Amniotic stem cell (primary cell): ENCODE measurements at places on chromosomes 1 and 21.

DNA sequence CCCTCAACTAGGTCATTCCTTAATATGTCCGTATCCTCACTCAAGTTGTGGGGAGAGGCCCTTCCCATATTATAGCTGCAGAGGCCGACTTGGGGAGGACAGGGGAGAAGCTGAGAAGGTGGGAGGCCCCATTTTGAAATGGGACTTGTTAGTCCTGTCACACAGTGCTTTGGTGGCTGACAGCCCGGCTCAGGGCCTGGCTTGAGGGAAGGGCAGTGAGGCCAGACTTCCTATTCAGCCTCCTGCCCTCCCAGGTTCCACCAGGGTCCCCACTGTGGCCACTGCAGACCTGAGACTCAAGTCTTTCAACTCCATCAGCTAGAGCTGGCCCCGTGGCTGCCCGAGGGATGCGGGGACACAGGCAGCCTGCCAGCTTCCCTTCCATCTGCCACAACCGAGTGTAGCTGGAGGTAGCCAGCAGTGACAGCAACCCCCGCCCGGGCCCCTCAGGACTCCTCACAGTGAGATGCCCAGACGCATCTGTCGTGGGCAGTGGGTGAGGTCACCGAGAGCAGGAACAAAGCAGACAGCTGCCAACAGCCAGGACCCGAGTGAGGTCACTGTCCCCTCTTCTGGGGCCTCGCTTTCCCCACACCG, 36.9 kb downstream of the SIM2 start:
- no peak for DNase-seq

GRCh38 chr21:45235488-45235887, 52.2 kb downstream of the POFUT2 start:
- DNase-seq, result no peak

- no peak for DNase-seq
Observed at GRCh38 chr1:222021129-222021528, 279.2 kb upstream of the DUSP10 start.

DNA sequence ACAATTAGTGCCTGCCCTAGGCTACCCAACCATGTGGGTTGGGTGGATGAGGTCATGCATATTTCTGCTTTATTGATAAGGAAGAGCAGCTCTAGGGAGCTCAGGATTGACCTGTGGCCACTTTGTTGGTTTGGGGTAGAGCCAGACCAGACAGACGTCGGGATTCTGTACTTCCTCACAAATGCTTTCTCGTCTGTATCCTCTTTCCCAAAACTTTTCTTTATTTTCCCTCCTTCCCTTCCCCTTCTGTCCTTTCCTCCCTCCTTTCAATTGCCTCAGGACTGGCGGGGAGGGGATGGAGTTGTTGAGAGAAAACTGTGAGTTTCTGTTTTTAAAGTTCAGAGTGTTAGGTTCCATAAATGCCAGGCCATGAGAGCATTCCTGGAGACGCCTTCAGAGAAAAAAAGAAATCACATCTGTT, 68.0 kb downstream of the UCK2 start:
- no peak for DNase-seq

- DNase-seq, result no peak
Observed at GRCh38 chr1:24369199-24369598, 44.4 kb downstream of the STPG1 start.

GRCh38 chr1:119626841-119627240, 21.2 kb downstream of the ZNF697 start:
- no peak for DNase-seq

GRCh38 chr21:45632160-45632559, 11.4 kb upstream of the PCBP3 start:
- no peak for DNase-seq

- DNase-seq, result no peak
Observed at GRCh38 chr1:99004861-99005442, at the start of gene PLPPR5. Gene PLPPR5, minus strand, starts transcription at chr1:99004861. Its CDS starts 190 bp downstream, at chr1:99004671.

DNA sequence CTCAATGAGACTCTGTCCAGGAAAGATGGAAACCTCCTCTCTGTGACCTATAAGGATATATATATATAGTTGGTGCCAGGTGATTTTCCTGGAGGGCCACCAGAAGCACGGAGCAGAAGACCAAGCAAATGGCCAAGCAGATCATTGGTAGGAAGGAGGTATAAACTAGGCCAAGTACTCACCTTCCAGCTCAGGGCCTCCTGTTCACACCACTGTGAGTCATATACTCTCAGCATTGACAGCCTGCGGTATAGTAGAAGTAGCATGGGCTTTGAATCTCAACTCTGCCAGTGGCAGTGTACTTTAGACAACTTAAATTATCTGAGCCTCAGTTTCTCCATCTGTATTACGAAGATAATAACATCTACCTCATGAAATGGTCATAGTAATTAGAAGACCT, 15.4 kb downstream of the IL12RB2 start:
- DNase-seq, result no peak

DNA sequence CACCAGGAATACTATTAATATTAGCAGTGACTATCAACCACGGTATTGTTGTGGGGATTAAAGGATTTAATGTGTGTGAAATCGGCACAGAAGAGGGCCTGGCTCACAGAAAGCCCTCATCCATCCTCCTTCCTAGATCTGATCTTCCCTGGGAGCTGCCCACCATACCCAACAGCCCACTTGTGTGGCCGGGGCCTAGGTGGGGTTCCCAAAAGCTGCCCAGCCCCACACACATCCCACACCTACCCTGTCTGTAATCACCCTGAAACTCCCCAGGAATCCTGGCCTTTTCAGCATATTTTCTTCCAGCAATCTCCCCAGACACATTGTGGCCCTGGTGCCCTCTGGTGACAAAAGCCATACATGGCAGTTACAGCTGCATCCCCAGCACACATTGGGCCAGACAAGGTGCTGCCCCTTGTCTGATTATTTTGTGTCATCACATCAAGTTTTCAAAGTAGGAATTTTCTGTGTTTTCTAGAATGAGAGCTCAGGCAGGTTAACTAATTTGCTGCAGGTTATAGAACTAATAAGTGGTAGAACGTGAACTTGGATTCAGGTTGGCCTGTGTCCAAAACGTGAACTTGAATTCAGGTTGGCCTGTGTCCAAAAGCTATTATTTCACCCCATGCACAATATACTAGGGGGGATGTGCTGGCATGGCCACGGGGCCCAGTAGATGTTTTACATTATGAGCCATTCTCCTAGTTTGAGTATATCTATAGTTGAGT, 5.3 kb upstream of the SLC6A9 start:
- DNase-seq, result peak; percentile 65

DNA sequence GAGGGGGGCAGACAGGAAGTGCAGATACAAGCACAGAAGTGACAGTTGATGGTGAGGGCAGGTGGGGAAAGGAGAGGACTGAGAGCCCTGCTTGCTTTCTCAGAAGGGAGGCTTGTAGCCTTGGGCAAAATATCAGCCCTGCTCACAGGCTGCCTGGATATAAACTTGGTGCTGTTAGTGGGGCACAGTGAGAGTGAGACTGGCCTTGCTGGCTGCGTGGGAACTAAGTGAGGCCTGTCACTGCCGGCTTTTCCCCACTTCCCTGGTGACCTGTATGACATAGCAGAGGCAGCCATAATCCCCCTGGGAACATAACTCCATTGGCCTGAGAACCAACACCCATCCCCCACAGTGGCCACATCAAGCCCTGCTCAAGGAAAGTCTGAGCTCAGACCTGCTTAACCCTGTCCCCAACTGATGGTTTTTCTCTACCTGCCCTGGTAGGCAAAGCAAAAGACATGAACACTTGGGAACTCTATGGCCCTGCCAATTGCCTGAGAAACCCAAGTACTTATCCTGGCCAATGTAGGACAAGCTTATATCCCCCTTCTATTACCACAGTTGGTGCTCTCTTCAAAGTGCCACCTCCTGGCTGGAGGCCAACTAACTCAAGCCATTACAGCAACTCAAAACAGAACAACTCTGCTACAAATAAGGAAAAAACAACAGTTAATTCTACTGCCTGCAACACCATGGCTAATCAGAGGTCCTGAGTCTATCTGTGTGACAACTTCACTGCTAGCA, 472.7 kb downstream of the PLPP3 start:
- no peak for DNase-seq

DNA sequence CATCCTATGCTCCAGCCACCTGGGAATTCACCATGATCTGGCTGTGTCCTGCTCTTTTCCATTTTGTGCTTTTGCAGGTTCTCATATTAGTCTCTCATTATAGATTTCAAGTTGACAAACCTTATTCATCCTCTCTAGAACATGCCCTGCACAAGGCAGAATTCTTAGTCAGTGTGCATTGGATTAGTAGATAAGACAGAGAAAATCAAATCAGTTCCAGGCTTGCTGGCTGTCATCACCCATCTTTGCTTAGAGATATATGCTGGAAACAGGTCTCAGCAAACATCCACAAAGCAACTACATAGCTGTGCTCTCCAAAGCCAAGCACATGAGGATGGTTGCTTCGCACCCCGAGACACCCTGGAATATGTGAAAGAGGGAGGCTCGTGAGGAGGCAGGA, 24.8 kb downstream of the TSPAN2 start:
- DNase-seq, result no peak

- no peak for DNase-seq
Observed at GRCh38 chr1:112702067-112702395, 4.9 kb downstream of the RHOC start.

- DNase-seq, result peak; percentile 57
Observed at GRCh38 chr1:15885701-15886610, 38.4 kb downstream of the SPEN start.

DNA sequence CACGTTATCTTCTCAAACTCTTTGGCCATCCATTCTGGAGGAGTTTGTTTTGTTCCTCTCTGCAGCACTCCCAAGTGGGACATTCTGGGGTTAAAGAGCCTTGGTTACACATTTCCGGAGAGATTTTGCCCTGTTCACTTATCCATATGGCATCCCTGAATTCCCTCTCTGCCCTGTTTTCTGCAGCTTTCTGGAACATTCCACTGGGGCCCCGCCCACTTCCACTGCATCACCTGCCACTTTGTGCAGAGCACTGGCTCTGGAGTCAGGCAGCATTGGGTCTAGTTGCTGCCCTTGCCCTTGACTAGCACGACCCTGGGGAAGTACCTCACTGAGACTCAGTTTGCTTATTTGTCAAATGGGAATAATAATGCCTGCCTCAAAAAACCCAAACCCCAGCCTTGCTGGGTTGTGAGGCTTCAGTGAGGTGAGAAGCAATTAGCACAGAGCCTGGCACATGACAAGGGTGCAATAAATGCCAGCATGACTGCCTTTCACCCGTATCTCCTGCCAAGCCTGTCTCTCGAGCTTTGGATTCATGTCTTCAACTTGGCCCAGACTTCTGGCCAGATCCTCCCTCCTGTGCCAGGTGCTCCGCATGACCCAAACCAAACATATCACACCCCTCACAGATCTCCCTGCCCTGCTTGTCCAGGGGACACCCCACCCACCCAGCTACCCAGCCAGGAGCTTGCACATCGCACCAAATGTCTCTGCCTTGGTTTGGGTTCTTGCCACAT, 38.3 kb downstream of the IL6R start:
- DNase-seq, result no peak
